ENCODE measurements at places on chromosomes 3 and 15.

DNA sequence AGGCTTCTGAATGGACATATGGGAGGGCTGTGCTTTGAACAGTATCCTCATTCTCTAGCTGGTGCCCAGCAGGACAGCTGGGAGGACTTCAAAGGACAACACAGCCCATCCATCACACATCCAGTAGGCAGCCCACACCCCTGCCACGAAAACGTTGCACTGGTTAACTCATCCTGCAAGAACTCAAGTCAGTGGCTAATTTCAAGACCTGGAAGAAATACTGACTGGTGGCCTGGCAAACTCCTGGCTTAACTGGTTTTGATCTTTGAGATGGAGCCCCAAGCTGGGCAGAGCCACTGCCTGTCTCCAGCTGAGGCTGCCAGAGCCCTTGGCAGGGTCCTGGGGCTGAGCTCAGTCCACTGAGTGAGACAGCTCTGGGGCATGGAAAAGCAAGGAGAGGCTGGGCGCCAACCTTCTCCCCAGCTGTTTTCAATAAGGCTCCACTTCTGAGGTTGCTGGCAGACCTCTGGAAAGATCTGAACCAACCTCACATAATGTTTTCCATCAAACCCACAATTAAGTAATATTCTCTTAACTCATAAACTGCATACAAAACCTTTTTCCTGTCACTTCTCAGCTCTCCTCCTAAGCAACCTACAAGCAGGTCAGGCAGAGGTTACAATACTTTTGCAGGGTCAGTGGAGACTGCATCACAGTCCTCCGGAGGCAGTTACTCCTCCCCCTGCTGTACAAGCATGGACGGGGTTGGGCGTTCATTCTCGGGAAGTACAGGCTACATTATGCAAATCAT, 110.3 kb downstream of the MYLK start:
- DNase-seq, result no peak

- no peak for DNase-seq
These were observed 6.9 kb upstream of the SKIC8 start for GRCh38 chr15:78306176-78306774.

- DNase-seq, result no peak
These were observed 15.6 kb downstream of the HERC1 start for GRCh38 chr15:63818191-63818590.

GRCh38 chr3:104596054-104596453, 770.7 kb upstream of the ALCAM start:
- DNase-seq, result no peak

DNA sequence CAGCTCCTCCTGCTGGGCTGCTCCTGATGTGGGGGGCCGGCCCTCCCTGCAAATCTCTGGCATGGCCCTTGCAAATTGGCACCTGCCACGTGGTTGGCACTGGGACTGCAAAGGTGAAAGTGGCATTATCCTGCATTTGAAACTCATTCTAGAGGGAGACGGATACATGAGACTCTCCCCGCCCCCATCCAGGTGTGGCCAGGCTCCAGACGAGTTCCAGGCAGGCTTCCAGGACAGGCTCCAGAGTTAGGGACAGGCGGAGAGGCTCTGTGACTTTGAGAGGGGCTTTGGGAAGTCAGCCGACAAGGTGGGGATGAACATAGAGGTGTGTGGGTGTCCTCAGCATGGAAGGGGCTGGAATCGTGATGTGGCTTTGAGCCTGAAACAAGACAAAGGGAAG, 178.5 kb downstream of the APBA2 start:
- no peak for DNase-seq

DNA sequence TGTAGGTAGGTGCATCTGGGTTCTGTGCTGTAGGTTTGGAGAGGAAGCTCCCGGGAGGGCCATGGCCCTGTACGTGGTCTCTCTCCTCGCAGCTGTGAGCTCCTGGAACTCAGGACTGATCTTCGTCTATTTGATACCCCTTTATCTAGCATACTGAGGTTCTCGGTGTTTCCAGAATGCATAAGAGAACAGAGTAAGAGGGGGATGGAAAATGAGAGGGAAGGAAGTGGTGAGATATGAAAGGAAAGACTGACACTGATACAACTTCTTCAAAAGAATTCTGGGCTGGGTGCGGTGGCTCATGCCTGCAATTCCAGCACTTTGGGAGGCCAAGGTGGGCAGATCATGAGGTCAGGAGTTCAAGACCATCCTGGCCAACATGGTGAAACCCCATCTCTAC, 90.7 kb downstream of the CHRD start:
- no peak for DNase-seq

GRCh38 chr3:42851228-42851834, 24.3 kb downstream of the CYP8B1 start:
- no peak for DNase-seq

GRCh38 chr3:17258823-17259436, 374.2 kb downstream of the PLCL2 start:
- no peak for DNase-seq

DNA sequence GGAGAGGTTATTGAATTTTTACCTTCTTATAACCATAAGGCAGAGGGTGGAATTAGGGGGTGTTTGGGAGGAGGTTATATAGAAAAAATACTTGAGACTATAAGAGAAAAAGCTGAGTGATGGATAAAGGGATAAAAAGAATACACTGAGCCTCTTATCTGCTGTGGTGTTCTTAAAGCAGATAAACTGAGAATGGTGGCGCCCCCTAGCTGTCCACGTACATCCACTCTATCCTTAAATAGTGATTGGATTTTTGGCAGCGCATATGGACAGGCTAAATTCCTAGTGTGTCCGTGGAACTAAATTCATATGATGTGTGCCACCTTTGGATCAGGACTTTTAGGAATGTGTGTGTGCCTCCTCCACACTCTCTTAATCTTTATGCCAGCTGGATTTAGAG, 121.1 kb downstream of the OXSM start:
- no peak for DNase-seq

GRCh38 chr3:13877911-13878280, 2.0 kb downstream of the WNT7A start:
- DNase-seq, result no peak

- no peak for DNase-seq
These were observed 50.6 kb downstream of the SERP1 start for GRCh38 chr3:150495563-150496168.

- no peak for DNase-seq
These were observed 3.4 kb upstream of the AEN start for GRCh38 chr15:88617790-88618189.

- no peak for DNase-seq
These were observed 15.4 kb downstream of the TGM5 start for GRCh38 chr15:43251185-43251870.

GRCh38 chr3:24363242-24363641, 131.4 kb downstream of the THRB start:
- DNase-seq, result no peak

- no peak for DNase-seq
These were observed 243.0 kb downstream of the CLSTN2 start for GRCh38 chr3:140177943-140178342.

DNA sequence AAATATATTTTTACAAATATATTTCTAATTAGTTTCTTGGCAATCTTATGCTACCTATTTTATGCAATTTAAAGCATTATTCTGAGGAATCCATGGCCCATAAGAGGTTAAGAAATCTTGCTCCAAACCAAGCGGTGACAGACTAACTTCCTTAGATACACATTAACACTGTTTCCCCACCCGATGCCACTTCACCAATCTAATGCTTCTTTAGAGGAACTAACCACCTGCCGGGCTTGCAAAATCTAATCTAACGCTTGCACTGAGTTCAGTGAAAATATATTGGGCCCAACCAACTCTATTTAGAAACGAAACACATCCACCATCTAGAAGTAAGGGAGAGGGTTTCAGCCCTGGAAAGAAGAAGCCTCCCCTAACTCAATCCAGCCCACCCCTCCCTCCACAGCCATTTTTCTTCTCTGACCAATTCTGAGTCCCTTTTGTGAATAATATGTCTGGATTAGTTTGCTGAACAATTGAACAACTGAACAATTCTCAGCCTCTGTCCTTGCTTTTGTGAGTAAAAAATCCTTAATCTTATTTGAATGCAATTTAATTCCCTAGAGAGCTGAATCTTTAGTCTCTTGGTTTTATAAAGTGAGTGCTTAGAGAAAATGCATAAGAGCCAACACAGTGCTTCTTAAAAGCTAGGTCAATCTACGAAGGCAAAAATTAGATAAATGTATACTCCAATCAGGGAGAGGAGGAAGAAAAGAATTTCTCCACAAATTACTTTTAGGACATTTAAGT, 150.4 kb upstream of the ADAMTS9 start:
- DNase-seq, result no peak

DNA sequence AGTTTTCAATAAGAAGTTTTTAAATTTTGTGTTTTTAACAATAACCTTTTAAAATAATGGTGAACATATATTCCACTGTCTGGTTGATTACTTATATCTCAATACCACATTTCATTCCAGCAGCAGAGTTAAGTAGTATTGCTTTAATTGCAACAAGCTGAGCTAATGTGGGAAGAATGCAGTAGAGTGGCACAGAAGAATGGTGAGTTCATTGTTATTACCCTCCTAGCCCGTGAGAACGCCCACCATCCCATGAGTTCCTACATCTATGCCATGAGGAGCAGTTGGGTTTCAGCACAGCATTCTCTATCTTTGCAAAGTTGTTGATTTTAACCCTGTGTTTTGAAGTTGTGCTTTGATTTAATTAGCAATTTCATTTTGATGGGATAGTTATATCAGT, 17.8 kb upstream of the NR2E3 start:
- DNase-seq, result peak; percentile 63

- DNase-seq, result peak; percentile 36
These were observed 43.3 kb downstream of the RBMS3 start for GRCh38 chr3:29324180-29324651.

DNA sequence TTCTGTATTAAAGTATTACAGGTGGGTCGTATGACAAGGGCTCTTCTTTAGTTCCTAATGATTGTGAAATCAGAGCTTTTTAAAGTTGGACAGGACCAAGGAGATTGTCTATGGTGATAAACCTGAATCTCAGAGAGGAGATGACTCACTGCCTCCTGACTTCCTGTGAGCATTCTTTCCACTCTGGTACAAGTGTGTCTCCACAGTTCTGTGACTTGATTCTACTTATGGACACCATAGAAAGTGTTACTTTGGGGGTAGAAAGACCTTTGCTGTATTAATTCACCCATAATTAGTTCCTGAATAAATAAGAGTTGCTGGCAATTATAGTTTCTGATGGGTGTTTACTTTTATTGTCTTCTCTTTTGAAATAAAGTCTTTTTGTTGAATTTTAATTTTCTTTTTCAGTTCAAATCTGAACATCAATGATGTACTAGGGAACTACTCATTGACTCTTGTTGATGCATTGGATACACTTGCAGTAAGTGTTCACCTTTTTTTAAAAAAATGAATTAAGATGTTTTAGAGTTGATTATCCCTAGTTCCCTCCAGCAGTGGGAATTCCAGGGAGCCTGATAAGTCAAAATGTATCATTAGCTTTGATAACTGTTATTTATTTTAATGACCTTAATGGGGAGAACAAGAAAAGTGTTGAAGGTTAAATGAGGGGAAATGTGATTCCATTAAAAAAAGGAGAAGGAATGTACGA, 7.4 kb downstream of the EDEM1 start:
- peak; percentile 89 for DNase-seq

GRCh38 chr3:56347219-56347871, 120.9 kb downstream of the ERC2 start:
- DNase-seq, result no peak

- DNase-seq, result peak; percentile 52
These were observed 259.1 kb upstream of the PEX5L start for GRCh38 chr3:180295811-180296210.

- no peak for DNase-seq
These were observed 122.8 kb downstream of the GHSR start for GRCh38 chr3:172325461-172325860.

- no peak for DNase-seq
These were observed 128.7 kb downstream of the FNDC3B start for GRCh38 chr3:172167892-172168648.

DNA sequence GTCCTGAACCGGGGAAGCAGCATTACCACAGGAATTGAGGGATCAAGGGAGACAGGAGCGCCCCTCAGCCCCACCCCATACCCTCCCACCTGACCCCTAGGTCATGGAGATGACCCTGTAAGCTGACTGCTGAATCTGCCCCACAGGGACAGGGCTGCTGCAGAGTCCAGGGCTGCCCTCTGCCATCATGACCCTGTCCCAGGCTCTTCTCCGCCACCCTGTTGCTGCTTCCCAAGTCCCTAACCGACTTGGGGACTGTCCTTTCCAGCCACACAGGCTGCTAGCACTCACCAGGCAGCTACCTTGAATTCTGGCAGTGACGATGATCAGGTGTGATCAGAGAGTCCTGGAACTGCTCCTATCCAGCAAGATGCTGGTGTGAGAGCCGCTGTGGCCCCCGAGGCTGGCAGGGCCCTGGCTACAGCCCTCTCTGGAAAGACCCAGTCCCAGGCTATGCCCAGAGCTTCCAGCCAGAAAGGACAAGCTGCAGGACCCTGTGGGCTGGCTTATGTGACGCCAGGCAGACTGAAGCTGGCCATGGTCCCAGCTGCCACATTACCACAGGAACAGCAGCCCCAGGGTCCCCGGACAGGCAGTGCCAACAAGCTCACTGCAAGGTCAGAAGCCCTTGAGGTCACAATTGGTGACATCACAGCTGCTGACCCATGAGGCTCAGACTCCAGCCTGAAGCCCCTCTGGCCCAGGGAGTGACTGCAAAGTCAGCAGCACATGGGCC, at the start of gene C3orf22:
C3orf22 (minus strand) TSS at position 597 of the 736 bp plus-strand sequence. CDS start 5,542 bp downstream, outside the sequence.
- no peak for DNase-seq

DNA sequence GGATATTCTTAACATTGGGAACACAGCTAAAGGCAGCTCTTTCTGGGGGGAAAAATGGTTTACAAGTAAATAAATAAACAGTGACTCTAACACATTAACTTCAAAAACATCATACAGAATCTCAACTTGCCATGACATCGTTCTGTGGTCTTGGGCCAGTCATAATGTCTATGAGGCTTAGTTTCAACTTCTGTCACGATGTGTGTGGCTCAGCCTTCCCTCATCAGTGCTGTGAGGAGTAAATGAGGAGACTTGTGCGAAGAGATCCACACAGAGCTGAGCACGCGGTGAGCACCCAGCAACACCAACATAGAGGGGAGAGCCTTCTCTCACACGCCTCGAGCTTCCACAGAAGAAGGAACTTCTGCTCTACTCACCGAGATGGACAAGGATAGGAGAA, 49.0 kb downstream of the DZIP1L start:
- no peak for DNase-seq

DNA sequence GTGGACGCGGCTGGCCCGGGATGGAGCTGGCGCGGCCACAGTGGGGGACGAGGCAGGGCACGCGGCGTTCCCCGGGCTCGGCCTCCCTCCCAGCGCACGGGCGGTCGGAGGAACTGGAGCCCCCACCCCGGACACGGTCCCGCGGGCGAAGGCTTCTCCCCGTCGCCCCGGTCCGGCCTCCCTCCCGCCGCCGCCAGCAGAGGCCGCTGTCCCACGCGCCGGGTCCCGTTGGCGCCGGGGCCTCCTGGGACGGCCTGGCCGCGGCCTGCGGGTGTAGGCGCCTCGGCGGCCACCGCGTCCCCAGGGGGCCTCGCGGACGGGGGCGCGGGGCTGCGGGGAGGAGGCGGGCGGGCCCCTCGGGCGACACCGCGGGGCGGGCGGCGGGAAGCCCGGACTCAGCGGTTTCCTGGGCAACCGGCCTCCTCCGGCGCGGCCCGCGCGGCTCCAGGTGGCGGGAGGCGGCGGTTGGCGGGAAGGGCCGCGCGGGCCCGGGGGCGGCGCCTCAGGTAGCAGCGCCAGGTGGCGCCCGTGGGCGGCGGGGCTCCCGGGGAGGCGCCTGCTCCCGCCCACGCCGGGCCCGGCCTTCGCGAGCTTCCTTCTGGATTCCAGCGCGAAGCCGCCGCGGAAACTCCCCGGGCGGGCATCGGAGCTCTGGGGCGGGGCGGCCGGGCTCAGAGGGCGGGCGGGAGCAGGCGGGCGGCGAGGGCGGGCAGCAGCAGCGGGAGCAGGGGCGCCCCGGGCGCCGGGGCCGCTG, 26.7 kb downstream of the MELTF start:
- DNase-seq, result peak; percentile 44

GRCh38 chr3:122560680-122561079, 3.4 kb downstream of the PARP9 start:
- DNase-seq, result peak; percentile 62

Data from foreskin keratinocyte (primary cell).